ENCODE measurements at places on chromosomes 1 and 21.

- DNase-seq, result no peak
These were observed 39.5 kb downstream of the CRB1 start for GRCh38 chr1:197307551-197307950.

DNA sequence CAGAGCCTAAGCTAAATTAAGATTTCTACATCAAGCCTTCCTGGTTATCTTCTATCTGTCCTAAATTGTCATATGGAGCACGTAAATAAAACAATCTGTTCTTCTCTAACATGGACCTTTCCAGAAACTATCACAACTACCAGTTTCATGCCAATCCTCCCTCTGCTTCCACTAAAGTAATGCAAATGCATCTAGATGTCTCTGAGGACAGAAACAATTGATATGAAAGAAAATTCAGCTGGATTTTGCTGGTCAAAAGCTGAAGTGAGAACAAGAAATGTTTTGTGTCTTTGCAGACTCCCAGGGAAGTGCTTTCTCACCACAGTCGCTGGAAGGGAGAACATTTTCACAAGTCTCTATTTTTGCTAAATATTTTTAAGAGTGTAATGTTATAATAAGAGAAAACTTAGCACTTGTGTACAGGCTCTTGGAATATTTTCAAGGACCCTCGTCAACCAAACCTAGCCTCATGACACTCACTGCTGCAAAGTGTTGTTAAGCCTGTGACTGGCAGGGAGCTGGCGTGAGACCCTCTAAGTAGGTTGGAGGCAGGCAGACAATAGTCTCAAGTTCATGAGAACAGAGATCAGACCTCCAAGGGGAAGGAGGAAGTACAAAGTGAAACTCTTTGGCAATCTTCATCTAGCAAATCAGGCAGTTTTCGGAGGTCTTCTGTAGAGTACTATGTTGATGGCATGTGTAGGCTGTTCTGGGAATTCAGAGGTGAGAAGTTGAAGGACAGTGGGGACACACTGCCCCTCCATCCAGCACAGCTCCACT is 38.8 kb downstream of the DNASE2B start:
- no peak for DNase-seq

DNA sequence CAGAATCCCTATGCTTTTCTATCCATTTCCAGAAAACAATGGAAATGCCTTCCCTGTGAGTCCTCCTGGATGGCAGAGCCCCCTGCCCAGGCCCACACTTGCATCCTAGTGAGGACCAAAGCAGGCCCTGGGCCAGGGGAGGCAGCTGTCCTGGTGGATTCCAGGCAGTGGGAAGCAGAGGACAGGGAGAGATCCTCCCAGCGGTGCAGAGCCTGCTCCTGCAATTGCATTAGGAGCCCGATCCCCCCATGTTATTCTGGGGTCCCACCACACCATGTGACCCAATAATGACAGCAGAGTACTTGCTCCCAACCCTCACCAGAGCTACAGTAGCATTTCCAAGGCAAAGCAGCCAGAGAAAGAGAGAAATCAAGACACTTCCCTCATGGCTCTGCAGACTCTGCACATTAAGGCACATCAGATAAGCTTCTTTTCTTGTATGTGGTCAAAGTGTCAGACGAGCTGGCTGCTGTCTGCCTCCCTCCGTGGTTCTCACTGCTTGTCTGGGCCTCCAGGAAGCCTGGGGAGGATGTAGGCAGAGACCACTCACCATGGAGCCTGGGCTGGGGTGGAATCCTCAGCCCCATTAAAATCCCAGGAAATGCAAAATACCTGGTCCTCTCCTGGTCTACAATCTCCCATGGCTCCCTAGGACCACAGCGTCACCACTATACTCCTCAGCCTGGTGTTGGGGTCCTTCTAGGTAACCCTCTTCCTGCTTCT is 54.9 kb upstream of the RUNX3 start:
- DNase-seq, result no peak

GRCh38 chr1:109802136-109802900 is 38.6 kb upstream of the EPS8L3 start:
- no peak for DNase-seq

- DNase-seq, result no peak
These were observed 2.8 kb upstream of the CAPZB start for GRCh38 chr1:19488136-19488535.

GRCh38 chr1:39275836-39276507 is 71.5 kb downstream of the MACF1 start:
- DNase-seq, result no peak

DNA sequence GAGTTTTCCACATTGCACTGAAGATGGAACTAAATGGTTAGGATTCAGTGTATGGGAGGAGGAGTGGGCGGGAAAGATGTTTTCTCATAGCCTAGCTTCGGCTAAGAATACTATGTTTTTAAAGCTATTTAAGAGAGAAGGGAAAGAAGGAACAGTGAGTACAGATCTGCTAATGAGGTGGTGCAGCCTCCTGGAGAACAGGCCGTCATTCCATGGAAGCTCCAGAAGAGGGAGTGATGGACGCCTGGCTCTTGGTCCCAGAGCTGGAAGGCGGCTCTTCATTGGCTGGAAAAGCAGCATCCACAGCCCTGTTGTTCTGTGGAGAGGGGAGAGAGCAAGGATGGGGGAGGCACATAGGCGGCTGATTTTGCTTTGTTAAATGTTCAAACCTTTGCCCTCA is 6.9 kb downstream of the CAMK1G start:
- no peak for DNase-seq

- DNase-seq, result peak; percentile 70
These were observed 8.9 kb upstream of the CELSR2 start for GRCh38 chr1:109240158-109241152.

- no peak for DNase-seq
These were observed 211.0 kb upstream of the RAB4A start for GRCh38 chr1:229059671-229060539.

GRCh38 chr1:108831225-108831624 is 25.7 kb downstream of the AKNAD1 start:
- DNase-seq, result no peak

- DNase-seq, result no peak
These were observed 29.8 kb downstream of the UCK2 start for GRCh38 chr1:165857046-165857801.

- no peak for DNase-seq
These were observed 282.1 kb downstream of the OMA1 start for GRCh38 chr1:58264462-58264861.

DNA sequence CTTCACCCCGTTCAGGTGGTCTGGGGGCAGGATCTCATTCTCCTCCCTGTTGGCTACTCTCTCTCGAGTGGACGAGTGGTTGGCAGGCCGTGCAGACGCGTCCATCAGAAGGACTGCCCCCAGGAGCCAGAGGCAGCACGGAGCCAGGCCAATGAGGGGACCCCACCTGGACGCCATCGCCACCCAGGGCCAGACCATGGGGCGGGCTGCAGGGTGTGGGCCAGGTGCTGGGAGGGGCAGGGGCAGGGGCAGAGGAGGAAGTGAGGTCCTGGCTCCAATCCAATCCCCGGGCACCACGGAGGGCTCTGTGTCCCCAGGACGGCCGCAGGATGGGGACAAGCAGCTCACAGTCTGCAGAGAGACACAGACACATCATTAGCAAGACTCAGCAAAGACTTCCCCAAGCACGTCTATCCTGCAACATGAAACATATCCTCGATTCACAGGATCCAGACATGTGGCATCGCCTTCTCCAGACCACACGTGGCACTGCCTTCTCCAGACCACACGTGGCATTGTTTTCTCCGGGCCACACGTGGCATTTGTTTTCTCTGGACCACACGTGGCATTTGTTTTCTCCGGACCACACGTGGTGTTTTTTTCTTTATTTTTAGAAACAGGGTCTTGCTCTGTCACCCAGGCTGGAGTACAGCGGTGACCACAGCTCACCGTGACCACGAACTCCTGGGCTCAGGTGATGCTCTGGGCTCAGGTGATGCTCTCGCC is 3.0 kb downstream of the SDF4 start:
- DNase-seq, result no peak

DNA sequence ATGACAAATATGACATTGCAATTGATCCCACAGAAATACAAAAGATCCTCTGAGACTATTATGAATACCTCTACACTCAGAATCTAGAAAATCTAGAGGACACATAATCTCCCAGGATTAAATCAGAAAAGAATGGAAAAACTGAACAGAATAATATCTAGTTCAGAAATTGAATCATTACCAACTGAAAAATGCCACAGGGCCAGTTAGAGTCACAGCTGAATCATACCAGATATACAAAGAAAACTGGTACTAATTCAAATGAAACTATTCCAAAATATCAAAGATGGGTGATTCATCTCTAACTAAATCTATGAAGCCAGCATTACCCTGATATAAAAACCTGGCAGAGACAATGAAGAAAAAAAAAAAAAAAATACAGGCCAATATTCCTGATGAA is 149.3 kb downstream of the BRINP3 start:
- no peak for DNase-seq

DNA sequence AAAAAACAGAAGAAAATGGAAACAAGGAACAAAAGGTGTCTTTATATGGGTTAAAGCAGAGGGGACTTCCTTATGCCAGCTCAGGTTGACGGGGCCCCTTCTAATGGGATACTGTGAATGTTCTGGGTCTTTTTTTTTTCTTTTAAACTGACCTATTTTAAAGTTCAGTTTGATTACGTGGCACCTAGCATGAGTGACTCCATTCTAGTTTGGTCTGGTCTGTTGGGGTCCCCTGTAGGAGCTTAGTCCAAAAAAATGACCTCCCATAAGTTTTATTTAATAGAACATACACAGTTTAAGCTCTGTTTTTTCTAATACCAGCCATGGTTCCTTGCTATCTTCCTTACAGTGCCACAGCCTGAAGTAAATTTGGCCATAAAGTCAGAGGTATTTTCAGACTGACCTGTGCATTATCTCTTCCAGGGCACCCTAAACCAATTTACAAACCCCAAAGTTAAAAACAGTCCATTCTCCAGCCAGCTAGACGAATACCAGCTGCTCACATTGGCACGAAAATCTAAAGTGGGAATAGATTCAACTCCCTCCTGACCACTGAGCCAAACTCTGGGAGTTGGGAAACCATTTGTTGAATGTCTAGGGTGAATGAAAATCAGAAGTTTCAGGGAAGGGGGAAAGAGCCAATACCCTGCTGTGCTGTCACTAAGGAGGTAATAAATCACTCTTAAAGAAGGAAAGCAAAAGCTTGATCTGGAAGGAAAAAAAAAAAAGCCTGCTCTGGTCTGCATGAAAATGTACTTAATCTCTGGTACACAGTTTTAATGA is 42.4 kb downstream of the AKNAD1 start:
- DNase-seq, result no peak

GRCh38 chr1:155202198-155202597 is 5.5 kb downstream of the THBS3 start:
- no peak for DNase-seq

DNA sequence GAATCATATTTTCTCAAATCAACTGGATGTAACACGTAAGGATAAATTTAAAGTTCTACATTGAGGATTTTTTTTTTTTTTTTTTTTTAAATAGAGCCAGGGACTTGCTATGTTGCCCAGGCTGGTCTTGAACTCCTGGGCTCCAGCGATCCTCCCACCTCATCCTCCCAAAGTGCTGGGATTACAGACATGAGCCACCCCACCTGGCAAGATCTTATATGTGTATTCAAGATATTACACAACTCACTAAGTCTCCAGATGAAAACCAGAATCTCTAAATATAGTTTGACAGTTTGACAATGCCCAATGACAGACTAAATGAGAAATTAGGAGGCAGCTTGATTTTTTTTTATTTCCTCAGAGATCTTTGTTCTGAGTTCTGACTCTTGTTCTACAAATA is 6.8 kb downstream of the YY1AP1 start:
- no peak for DNase-seq

DNA sequence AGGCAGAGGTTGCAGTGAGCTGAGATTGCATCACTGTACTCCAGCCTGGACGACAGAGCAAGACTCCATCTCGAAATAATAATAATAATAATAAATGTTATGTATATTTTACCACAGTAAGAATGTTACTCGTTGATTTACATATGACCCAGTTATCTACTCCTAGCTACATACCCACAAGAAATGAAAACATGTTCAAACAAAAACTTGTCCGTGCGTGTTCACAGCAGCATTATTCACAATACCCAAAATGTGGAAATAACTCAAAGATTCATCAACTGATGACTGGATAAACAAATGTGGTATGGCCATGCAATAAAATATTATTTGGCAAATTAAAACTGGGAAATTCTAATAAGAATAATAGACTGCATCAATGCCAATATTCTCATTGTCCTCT is 31.7 kb upstream of the ENSA start:
- no peak for DNase-seq

- DNase-seq, result no peak
These were observed 18.5 kb upstream of the FAM20B start for GRCh38 chr1:179007233-179007632.

DNA sequence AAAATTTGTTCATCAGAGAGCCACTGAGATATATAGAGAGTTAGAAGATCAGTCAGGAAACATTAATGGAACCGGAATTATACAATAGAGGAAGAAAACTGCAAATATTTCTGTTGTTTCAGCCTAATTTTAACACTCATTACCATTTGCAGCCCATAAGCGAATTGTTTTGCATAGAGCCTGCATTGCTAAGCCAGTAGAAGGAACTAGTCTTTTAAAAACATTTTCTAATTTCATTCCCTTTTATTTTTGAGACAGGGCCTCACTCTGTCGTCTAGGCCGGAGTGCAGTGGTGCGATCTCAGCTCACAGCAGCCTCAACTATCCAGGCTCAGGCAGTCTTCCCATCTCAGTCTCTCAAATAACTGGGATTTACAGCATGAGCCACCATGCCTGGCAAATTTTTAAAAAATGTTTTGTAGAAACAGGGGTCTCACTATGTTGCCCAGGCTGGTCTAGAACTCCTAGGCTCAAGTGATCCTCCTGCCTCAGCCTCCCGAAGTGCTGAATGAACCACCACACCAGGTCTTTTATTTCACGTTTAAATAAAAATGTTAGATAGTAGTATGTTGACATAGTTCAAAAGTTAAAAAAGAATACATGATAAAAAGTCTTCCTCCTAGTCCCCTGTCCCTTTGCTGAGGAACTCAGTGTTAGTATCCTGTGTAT is 25.3 kb downstream of the MPZL1 start:
- DNase-seq, result no peak

DNA sequence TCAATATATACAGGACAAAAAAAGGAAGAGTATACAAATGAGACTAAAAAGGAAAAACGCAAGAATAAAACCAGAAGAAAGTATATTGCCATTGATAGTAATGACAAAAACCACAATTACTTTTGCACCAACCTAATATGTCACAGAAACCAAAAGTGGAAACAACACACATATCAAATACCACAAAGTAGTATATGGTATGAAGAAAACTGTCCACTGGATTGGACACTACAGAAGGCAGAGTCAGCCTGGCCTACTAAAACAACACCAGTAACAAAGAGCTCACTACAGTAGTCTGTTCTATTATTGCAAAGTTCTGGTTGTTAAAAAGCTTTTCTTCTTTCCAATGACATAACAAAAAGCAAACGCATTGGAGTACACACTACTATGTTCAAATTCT is 17.7 kb downstream of the TESK2 start:
- DNase-seq, result no peak

GRCh38 chr1:59393211-59394180 is 96.6 kb downstream of the FGGY start:
- DNase-seq, result peak; percentile 26

- DNase-seq, result peak; percentile 96
These were observed 163.0 kb downstream of the GRIK3 start for GRCh38 chr1:36871146-36871971.

Data from NCI-H2081 (cell line).